ENCODE measurements at places on chromosomes 11 and 22. TPM values are rescaled to one million over a fixed set of nuclear protein-coding genes. Genes with fewer than 3 reads are reported as not detected.

The ANAPC15 gene
- total RNA-seq, result 53.8 TPM

The XKR3 gene
- total RNA-seq, result not detected

The C22orf15 gene
- total RNA-seq, result 0.77 TPM

The MS4A10 gene
- total RNA-seq, result not detected

The TIMM10 gene
- total RNA-seq, result 92.9 TPM

The INS gene
- not detected for total RNA-seq

The KRTAP5-9 gene
- not detected for total RNA-seq

The OR9I1 gene
- not detected for total RNA-seq

The ABCC8 gene
- not detected for total RNA-seq

The CDC42BPG gene
- total RNA-seq, result 0.61 TPM

The CABP7 gene
- total RNA-seq, result not detected

The PARVA gene
- not detected for total RNA-seq

The GRK2 gene
- 402 TPM for total RNA-seq

The UPK3A gene
- not detected for total RNA-seq

The ARHGAP42 gene
- total RNA-seq, result 0.61 TPM

The GSTT2B gene
- total RNA-seq, result not detected

The OR51B4 gene
- total RNA-seq, result not detected

The KIRREL3 gene
- total RNA-seq, result not detected

The KRTAP5-11 gene
- not detected for total RNA-seq

The SYT13 gene
- total RNA-seq, result not detected

The OPCML gene
- total RNA-seq, result not detected

The PGM2L1 gene
- 10.1 TPM for total RNA-seq

The OLFML1 gene
- total RNA-seq, result not detected

The SLC22A25 gene
- not detected for total RNA-seq

The KCNJ11 gene
- 0.99 TPM for total RNA-seq

The SLC22A12 gene
- not detected for total RNA-seq

The CYB5R2 gene
- 2.4 TPM for total RNA-seq

The C11orf65 gene
- total RNA-seq, result not detected

The OR52I2 gene
- total RNA-seq, result not detected
